ENCODE measurements at places on chromosomes 7 and 10.

DNA sequence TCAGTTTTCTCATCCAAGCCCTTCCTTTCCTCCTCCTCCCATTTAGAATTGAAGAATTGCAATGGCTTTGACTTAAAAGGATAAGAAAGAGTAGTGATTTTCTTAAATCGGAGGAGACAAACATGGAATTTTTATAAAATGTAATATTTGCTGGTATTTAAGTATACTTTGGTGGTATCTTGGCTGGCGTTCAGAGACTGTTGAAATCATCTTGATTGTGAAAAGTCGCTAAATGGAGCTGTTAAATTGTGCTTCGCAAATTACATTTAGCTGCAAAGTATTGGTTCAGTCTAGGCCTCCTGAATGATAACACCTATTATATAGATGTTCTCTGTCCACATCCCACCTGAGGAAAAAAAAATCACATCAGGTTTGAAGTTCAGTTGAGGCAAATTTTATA, 81.8 kb downstream of the ARID5B start:
- DNase-seq = no peak

GRCh38 chr7:157886266-157886665, 549.5 kb downstream of the DNAJB6 start:
- DNase-seq = no peak

GRCh38 chr7:74282748-74283459, 6.3 kb upstream of the CLIP2 start:
- DNase-seq = no peak

- no peak for DNase-seq
These were observed 51.3 kb downstream of the POLL start for GRCh38 chr10:101536800-101537199.

DNA sequence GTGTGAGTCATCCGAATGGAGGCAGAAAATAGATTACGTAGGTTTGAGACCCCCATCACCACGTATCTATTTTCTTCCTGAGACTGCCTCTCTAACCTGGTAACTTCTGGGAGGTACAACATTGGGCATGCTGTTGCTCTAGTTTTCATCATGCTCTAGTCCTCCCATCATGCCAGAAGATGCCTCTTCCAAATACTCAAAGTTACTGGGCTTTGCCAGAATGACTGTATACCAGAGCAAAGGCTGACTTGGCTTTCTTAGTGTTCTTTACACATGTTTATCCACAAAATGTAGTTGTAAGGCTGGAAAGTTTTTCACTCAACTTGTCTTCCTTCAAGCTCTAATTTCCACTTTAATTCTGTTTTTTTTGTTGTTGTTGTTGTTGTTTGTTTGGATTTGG, 370.5 kb downstream of the MDFIC start:
- DNase-seq = no peak

GRCh38 chr10:110207805-110208613, 604 bp downstream of the MXI1 start:
- DNase-seq = peak; percentile 75

DNA sequence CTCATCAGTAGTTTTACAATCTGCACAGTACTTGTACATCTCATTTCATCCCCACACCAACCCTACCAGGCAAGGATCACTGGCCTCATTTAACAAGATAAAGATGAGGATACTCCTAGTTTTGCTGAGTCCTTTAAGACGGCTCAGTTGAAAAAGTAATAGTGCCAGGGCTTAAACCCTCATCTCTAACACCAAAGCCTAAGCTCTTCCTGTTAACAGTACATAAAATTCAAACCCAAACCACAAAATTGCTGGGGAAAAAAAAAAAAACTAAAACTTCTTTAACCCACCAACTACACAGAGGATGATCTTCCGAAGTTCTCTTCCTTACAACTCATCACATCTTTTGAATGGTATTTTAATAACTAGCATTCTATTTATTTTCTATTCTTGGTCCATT, 1.3 kb downstream of the SAR1A start:
- no peak for DNase-seq

DNA sequence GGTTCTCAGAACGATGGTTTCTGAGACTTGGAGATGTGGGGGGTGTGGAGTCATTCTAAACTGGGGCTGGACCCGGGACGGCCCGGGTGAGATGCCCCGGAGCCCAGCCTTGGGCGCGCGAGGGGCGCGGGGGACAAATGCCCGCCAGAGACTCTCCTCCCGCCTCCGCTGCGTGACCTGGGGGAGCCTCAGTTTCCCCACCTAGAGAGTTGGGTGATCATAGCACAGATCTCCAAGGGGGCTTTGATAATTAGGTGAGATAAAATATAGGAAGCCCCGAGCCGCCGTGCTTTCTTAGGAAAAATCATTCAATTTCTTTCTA, 658 bp upstream of the FZD8 start:
- DNase-seq = no peak

DNA sequence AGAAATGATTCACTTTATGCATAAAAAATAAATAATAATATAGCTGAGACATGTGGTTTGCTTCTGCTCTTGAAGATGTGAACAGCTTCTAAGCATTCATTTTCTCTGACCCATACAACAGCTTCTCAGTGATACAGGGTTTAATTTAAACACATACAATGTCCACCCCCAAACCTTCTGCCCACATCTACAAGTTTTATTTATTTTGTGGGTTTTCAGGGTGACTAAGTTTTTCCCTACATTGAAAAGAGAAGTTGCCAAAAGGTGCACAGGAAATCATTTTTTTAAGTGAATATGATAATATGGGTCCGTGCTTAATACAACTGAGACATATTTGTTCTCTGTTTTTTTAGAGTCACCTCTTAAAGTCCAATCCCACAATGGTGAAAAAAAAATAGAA, 17.2 kb downstream of the INHBA start:
- DNase-seq = no peak

GRCh38 chr7:33902746-33903145, 2.6 kb upstream of the BMPER start:
- DNase-seq = no peak
